ENCODE measurements at places on chromosomes 5 and 9.

- DNase-seq, result no peak
Observed at GRCh38 chr9:73121375-73121935, 30.2 kb upstream of the ANXA1 start.

GRCh38 chr5:35881758-35882157 is 25.1 kb downstream of the IL7R start:
- DNase-seq, result no peak

DNA sequence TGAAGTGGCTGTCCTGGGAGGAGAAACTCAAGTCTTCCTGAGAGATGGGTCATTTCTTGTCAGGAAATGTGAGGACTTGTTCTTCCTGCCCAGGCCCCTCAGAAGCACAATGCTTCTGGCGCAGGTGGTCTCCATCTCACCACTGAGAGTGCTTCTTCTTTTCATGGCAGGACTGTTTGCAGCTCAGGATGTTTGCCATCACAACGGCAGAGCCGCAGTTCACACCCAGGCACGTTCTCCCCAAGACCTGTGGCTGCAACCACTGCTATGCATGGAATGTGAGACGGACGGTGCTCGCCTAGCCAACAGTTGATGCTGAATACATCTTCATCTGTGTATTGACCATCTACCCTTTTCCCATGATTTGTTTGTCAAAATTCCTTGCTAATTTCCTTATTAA is 216.3 kb downstream of the GADD45G start:
- DNase-seq, result no peak

GRCh38 chr5:135139381-135140134 is 105.5 kb upstream of the PITX1 start:
- DNase-seq, result no peak

DNA sequence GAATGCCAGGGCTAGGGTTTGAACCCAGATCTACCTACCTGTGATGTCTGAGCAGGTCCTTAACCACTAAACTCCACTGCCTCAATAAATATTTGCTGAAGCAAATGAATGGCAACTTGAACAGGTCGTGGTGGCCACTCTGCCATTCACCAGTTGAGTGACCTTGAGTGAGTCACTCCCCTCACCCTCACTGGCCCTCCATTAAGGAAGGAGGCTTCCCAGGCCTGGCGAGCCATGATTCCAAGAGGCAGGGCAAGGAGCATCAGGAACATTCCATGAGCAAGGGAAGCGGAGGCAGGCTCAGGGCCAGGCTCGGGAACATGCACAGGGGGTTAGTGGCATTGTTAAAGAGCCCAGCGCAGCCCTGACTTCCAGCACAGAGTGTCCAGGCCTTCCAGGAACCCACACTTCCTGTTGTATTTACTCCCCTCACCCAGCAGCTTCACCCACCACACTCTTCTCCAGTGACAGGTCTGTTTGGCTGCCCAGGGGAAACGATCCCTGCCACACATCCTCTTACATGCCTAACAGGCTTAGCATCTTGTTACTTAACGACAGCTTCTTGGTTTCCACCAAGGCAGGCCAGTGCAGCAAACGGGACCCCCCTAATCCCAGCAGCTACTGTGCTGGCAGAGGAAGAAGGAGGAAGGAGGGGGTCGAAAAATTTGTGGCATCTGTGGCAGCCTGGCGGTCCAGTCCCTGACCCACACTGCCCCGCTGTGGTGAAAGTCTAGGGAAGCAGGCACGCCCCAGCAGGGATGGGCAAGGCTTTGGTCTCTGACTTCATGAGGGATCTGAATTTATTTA is 43.7 kb upstream of the TTC1 start:
- DNase-seq, result peak; percentile 41

GRCh38 chr5:89065919-89066318 is 182.9 kb upstream of the MEF2C start:
- DNase-seq, result no peak

- no peak for DNase-seq
Observed at GRCh38 chr5:110333384-110333783, 393.1 kb downstream of the TMEM232 start.

DNA sequence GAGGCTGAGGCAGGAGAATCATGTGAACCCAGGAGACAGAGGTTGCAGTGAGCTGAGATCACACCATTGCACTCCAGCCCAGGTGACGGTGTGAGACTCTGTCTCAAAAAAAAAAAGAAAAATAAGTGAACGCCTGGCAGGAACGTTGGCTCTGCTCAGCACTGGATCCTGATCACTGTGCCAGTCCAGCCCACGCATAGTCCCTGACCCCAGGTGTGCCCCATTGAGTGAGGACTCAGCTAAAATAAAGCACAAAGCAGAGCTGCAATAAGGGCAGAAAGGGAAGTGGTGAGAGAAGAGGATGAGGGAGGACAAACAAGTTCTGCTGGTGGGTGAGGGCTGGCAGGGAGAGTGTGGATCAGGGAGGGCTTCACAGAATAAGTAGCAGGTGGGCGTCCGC is 4.3 kb downstream of the GRHPR start:
- DNase-seq, result no peak

DNA sequence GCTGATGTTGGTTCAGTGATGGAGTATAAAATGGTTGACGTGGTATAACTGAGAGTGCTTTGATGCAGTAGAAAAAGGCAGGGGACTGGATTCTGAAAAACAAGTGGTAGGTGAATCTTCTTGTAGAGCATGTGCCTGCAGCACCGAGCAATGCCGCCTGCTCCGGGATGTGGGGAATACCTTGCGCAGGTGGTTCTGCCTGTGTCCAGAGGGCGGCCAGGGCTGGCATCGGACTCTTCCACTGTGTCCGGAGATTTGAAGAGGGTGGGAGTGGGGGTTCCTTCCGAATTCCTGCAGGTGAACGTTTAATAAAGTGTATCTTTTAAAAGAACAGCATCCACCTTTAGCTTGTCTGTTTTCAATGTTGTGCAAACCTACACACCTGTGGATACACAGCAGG is 238.0 kb downstream of the FANCC start:
- no peak for DNase-seq
